ENCODE measurements at places on chromosomes 12 and 14.

- no peak for DNase-seq
These were observed 173.6 kb downstream of the PDZRN4 start for GRCh38 chr12:41361738-41362137.

DNA sequence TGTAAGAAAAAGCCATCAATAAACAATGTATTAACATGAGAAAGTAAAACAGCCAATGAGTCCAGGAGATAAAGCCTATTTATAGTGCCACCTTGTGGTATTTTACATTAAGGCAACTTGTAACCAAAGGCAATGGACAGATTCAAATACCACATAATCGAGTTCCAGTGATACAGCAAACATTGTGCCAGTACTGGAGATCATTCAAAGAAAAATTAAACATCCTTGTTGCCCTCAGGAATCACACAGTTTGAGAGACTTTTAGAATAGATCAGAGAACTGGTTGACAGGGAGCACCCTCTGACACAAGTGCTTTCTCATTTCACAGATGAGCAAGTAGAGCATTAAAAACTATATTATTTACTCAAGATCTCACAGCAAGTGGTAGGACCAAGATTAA lies 98.1 kb downstream of the DDHD1 start:
- DNase-seq, result no peak

- no peak for DNase-seq
These were observed 91.1 kb downstream of the FOXN3 start for GRCh38 chr14:89325959-89326358.

GRCh38 chr14:102571043-102571442 lies 21.4 kb upstream of the RCOR1 start:
- DNase-seq, result no peak

DNA sequence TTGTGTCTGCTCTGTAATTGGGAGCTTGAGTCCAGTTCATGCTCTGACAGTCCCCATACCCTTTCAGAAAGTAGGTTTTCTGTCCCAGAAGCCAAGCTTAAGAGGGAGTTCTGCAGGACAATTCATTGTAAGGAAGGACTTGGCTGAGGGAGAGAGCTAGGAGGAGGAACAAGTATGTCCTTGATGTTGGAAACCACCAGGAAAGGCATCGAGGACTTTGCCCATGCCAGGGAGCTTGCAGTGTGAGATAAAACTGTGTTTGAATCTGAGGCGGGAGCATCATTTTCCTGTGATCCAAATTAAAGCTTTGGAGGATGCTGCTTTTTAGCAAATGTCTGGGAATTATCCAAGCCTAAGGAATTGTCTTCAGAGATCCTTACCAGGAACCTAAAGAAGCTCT lies 175.3 kb downstream of the EMP1 start:
- DNase-seq, result no peak
